Neural progenitor cell (in vitro differentiated cells): ENCODE measurements at places on chromosomes 7 and 10.

DNA sequence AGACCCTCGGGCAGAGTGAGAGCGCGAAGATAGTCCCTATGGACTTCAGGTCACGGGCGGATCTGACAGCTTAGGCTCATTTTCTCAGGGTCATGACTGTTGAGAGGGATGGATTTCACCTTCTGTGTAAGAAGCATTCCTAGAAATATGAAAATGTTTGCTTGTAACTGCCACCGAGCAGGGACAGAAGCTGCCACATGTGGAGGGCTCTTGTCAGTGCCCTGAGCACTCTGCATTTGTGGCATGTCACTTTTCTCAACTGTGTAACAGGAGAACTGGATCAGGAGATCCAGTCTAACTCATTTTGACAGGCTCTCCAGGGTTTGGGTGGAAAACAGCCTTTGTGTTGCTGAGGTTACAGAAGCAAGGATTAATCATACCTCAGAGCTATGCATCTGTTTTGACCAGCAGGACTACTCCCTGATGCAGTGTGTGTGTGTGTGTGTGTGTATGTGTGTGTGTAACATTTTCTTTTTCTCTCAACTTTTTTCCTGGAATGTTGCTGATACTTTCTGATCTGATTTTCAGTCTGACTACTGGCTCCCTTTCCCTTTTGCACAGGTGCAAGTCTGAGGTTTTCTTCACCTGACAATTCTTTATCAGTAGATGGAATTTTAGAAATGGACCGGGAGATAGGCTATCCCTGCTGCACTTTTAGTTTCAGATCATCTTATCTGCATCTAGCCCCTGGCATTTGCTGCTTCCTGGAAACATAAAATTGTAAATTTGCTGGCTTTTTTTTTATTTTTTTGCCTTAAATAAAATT, 183.3 kb downstream of the STK31 start:
- DNase-seq: peak; percentile 4

- DNase-seq: no peak
These were observed 2.7 kb downstream of the ANKRD16 start for GRCh38 chr10:5887029-5887428.

GRCh38 chr7:49840751-49841405, 67.4 kb downstream of the VWC2 start:
- DNase-seq: no peak

- DNase-seq: peak; percentile 86
These were observed 57.8 kb downstream of the TRIL start for GRCh38 chr7:28900311-28900710.

- no peak for DNase-seq
These were observed 1.2 kb downstream of the MAPK8 start for GRCh38 chr10:48307711-48308018.

DNA sequence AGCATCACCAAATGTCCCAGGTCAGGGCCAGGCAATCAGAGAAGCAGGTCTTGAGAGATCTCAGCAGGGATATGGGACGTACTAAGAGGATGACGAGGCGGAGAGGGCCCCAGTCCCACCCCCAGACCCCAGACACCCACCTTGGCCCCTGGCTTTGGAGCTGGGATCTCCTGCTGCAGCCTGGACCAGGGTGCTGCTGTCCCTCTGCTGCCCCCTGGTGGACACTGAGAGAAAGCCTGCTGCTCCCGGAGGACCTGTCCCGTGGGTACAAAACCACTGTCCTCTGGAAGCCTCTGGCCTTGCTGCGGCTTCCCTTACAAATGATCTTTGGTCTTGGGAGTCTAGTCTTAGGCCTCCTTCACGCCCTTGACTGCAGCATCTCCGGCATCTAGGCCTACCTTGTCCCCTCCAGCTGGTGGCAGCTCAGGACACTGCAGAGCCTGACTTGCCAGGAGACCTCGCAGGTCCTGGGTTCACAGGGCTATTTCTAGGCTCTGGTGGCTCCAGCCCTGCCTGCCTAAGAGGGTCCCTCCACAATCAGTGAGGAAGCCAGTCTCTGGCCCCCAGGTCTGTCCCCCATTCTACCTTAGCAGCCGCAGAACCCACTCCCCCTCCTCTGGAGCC, 97.1 kb downstream of the RGS10 start:
- peak; percentile 88 for DNase-seq

DNA sequence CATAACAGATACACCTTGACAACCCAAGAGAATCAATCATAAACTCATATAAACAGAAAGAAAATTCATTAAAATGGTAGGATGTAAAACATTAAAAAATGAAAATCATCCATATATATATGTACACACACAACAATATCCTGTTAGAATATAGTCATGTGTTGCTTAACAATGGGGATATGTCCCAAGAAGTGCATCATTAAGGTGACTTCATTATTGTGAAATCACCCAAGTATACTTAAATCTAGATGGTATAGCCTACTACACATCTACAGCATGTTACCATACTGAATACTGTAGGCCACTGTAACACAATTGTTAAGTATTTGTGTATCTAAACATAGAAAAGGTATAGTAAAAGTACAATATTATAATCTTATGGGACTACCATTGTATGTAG, 115.8 kb upstream of the TMEM168 start:
- DNase-seq: no peak

- DNase-seq: peak; percentile 78
These were observed 16.2 kb downstream of the HSPB1 start for GRCh38 chr7:76318488-76319353.

- DNase-seq: no peak
These were observed 96.2 kb downstream of the VOPP1 start for GRCh38 chr7:55475855-55476803.

- DNase-seq: no peak
These were observed 40.0 kb upstream of the CTBP2 start for GRCh38 chr10:125200396-125200795.

DNA sequence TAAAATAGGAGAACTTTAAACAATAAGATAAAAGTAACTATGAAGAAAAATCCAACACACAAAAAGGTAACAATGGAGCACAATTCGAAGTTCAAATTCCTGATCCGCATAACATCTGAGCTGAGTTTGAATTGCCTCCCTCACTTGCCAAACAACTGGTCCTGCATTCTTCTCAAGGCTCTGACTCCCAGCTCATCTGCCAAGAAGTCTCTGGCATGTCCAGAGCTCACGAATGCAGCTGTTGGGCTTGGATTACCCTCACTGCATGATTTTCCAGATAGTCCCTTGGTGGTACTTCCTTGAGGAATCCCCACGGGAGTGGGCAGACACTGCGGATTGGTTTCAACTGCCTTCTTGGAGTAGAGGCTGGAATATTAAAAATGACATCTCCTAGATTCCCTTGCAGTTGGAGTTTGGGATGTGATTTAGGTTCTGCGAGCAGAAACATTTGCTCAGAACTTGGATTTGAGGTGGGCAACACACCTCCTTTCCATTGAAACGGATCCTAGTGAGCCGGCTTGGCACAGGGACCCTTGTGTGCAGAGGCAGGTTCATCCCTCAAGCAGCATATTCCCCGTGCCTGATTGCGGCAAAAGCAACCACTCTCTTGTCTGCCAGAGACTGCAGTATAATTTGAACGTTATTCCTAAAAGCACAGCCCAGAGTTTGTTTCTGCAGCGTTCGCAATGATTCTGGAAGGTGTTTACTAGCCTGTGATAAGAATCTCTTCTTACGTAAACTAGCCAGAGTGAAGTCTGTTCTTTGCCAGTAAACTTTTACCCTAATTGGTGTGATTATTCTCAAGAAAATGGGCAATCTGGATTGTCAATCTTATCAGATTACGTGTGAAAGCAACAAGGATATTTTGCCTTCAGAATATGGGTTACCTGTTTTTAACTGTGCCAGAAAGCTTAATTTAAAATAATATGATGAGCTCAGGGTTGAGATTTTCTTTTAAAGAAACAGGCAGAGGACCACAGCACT, 23.4 kb upstream of the PRKCQ start:
- DNase-seq: no peak

GRCh38 chr7:24134535-24134934, 149.5 kb upstream of the NPY start:
- DNase-seq: no peak

GRCh38 chr7:45020915-45021314, 20.9 kb downstream of the CCM2 start:
- no peak for DNase-seq

- DNase-seq: no peak
These were observed 77.5 kb upstream of the STEAP1B start for GRCh38 chr7:22577470-22578001.

- peak; percentile 97 for DNase-seq
These were observed at the start of gene AUTS2 for GRCh38 chr7:69598081-69598486. AUTS2 (plus strand) TSS chr7:69598475; CDS start chr7:69599654, 1,179 bp downstream.

GRCh38 chr10:68208424-68209042, 23.4 kb downstream of the ATOH7 start:
- DNase-seq: peak; percentile 86

- peak; percentile 83 for DNase-seq
These were observed at the start of gene SLC13A4 for GRCh38 chr7:135728136-135728669. SLC13A4 (minus strand) TSS chr7:135728186; CDS start chr7:135727496, 690 bp downstream.

- no peak for DNase-seq
These were observed 162.9 kb downstream of the ZNF33B start for GRCh38 chr10:42475168-42476098.

DNA sequence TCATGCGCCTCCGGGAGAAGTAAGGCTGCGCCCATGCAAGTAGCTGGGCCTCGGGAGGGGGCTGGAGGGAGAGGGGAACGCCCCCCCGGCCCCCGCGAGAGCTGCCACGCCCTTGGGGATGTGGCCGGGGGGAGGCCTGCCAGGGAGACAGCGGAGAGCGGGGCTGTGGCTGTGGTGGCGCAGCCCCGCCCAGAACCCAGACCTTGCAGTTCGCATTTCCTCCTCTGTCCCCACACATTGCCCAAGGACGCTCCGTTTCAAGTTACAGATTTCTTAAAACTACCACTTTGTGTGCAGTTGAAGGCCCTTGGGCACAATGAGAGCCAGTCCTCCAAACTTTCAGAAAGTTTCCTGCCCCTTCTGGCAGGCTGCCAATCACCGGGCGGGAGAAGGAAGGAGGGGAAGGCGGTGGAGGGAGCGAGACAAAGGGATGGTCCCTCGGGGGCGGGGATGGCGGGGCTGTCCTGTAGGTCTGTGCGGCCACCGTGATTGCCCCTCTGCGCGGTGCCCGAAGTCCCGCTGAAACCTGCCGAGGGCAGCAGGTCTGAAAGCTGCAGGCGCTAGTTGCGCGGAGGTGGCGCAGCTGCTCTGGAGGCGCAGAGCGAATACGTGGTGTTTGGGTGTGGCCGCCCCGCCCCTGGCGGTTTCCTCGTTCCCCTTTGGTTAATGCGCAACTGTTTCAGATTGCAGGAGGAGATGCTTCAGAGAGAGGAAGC, 2.1 kb downstream of the VIM start:
- peak; percentile 93 for DNase-seq

GRCh38 chr7:47509571-47509970, 72.3 kb downstream of the TNS3 start:
- no peak for DNase-seq

DNA sequence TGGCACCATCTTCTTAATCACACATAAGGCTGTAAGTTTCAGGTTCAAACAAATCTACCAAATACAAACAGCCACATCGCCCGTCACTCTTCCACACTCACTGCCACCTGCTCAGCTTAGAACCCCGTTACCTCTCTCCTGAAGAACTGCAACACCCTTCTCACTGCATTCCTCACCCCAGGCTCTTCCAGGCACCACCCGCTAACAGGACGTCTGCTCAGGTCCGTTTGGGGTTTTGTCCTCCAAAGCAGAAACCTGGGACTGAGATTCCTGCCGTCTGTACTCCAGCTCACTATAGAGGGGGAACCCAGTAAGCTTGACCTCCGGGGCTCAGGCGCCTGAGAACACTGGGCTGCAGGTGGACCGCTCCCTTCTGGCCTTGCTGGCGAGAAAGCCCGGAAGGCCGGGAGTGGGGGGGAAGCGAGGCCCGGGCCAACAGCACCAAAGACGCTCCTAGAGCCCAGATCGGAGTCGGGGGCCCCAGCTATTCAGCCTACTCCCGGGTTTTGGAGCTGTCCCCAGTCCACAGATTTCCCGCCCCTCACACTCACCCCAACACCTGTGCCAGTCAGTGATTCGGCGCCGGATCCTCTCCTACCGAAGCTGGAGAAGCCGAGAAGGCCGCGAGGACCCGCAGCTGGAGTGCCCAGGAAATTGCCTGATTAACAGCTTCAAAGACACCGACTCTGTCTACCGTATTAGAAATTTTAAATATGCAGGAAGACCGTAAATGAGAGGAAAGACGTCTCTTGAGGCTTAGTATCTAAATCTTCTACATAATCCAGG, at the start of gene AP3M1:
TSS of gene AP3M1 (minus strand) at position 625 of the 786 bp plus-strand sequence. CDS start 12,449 bp downstream, outside the sequence.
- DNase-seq: peak; percentile 94

DNA sequence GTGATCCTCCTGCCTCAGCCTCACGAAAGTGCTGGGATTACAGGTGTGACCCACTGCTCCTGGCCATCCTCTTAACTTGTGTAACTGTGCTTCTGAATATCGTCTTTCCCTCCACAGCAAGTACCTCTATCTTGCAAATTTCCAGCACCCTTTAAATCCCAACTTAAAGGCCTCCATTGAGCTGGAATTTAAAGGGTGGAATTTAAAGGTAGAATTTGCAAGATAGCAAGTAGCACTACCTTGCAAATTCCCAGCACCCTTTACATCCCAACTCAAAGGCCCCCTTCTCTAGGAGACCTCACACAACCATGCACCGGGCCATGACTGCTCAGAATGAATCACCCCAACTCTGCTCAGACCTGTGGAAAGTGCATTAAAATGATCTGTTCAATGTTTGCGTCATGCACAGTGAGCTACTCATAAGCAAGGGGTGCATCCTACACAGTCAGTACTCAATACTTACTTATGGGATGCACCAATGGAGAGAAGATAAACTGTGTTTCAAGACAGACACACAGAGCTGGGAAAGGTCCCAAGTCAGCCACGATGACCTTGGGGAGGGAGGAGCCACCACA, 17.8 kb upstream of the SDK1 start:
- DNase-seq: no peak

DNA sequence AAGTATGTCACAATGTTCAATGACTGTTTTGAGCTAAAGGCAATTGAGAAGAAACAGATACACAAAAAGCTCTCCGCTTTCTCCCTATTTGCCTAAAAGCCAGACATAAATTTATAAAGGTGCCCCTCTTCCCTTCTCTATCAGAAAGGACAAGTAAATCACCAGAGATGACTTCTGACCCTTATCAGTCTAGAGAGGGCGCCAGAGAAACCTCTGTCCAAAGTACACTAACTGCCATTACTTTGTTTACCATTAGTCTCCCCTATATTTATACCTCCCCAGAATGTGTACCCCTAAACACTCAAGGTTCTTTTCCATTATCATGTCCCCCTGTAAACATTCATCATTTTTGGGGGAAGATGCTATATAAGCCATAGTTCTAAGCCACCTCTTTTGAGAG, 49.3 kb downstream of the TPK1 start:
- DNase-seq: peak; percentile 35

GRCh38 chr10:79400146-79401004, 45.0 kb downstream of the ZCCHC24 start:
- peak; percentile 64 for DNase-seq
